ENCODE measurements at places on chromosomes 2 and 18.

GRCh38 chr2:36919041-36919837 lies 47.1 kb downstream of the STRN start:
- DNase-seq = no peak

DNA sequence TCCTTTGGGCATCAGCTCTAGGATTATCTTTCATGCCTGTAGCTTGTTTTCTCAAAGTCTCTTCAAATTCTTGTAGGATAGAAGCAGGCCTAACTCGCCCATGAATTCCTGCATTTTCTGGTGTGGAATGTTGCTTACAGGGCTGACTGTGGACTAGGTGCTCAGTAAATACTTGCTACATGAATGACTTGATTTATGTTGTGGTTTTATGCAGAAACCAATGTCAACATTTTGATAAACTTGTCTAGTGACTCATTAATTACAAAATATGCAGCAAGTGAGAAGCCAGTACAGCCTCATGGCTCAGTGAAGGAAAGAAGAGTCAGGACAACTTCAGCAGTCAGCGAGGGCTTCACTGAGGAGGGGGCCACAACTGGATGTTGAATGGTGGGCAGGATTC lies 110.6 kb upstream of the SIX2 start:
- no peak for DNase-seq

DNA sequence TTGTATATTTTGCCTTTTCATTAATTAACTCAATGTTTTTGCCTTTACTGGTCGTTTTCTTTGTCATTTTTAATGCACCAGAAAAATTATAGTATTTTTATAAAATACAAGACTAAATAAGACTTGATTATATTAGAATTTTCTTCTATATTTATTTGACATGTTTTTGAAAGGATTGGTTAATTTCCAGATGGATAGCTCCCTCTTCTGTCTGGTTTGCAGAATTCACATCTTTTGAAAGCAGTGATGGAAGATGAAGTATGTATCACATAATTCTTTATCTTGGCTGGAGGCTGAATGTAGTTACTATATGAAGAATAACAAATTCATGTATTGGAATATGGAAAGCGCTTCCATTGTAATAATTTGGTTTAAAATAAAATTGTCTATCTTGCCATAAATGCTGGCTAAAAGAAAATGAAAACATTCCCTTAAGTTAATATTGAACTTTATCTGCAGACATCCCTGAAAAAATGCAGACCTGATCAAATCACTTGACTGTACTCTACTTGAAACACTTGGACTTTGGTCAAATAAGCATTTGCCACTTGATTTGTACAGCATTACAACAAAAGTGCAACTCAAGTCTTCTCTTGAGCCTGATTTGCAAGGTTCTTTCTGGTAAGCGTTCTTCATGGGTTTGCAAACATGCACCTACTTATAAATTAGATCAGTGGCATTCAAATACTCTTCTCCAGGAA lies 86.3 kb upstream of the EFEMP1 start:
- no peak for DNase-seq

GRCh38 chr2:84234103-84234502 lies 225.0 kb downstream of the SUCLG1 start:
- no peak for DNase-seq

DNA sequence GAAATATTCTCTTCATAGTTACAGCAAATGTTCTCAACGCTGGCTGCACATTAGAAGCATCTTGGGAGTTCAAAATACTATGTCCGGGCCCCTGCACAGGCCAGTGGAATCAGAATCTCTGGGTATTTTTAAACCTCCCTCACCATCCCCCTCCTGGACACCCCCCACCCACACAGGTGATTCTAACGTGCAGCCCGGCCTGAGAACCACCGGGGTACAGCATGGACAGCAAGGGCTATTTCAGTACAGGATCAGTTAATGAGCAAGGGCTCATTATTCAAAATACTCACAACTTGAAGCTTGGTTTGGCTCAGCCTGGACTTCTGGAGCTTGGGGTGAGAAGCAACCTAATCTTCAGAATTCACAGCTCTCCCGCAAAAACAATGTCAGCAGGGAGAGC lies 31.4 kb downstream of the INO80C start:
- no peak for DNase-seq

DNA sequence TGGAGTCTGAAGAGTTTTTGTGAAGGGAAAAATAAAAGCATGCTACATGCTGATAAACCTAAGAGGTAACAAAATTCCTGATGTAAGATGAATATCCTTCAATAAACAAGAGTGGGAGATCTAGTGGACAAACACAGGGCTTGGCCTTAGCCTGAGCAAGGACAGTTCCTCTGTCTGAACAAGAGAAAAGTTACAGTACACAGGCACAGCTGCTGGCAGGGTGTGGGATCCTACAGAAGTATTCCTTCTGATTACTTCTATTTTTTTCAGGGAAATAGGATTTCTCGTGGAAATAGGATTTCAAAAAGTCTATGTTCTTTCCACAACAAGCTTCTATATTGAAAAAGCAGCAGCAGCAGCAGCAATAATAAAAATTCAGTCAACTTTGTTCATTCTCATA lies 54.1 kb downstream of the NBAS start:
- no peak for DNase-seq

GRCh38 chr2:41657226-41657625 lies 390.6 kb upstream of the PKDCC start:
- no peak for DNase-seq

GRCh38 chr2:53422979-53423378 lies 344.6 kb upstream of the CHAC2 start:
- DNase-seq = peak; percentile 27

DNA sequence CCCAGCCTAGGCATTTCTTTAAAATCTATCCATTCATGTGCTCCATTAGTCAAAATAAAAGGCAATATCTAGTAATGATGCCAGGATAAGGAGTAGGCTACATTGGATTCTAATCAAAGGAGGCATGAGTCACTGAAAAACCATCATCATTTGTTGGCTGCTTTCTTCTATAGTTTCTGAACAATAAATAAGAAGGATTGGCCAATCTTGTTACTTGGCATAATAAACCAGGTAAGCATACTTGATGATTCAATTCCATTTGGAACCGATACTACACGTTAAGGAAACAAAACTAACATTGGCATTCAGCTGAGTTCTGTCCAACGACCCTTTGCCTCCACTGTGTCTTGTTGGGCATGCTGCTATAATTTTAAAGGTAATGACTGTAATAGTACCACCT lies 27.2 kb downstream of the ATP8B1 start:
- no peak for DNase-seq

GRCh38 chr18:76985951-76986236 lies 146.7 kb downstream of the MBP start:
- DNase-seq = no peak

GRCh38 chr2:239590276-239590675 lies 189.5 kb upstream of the HDAC4 start:
- no peak for DNase-seq

- DNase-seq = no peak
These were observed 33.6 kb upstream of the ROCK2 start for GRCh38 chr2:11377928-11378545.

- no peak for DNase-seq
These were observed 289.6 kb downstream of the NR4A2 start for GRCh38 chr2:156042895-156043294.

Data from activated naive CD4-positive, alpha-beta T cell treated with anti-CD3 and anti-CD28 coated beads, Interleukin-2, amount 10 ng/mL, durations not matched to agents 7 days and 5 days (primary cell).